Airway epithelial cell (primary cell): ENCODE measurements at places on chromosomes 11 and 22. TPM values are rescaled to one million over a fixed set of nuclear protein-coding genes. Genes with fewer than 3 reads are reported as not detected.

Gene INS
- total RNA-seq, result not detected in 2 replicates

Gene SCN2B
- 0.23 and 0.42 TPM in 2 replicates for total RNA-seq

Gene OR51B5
- not detected in 2 replicates for total RNA-seq

Gene SLC25A1
- 154 and 167 TPM in 2 replicates for total RNA-seq

Gene CFAP300
- 2.4 and 6.1 TPM in 2 replicates for total RNA-seq
